ENCODE measurements at places on chromosomes 16 and 17. TPM values are rescaled to one million over a fixed set of nuclear protein-coding genes. Genes with fewer than 3 reads are reported as not detected.
A peak's percentile ranks its signal among the peaks of the same experiment; 100 is the strongest.

The RHBDL3 gene
- total RNA-seq, result 1.1 TPM

The PYDC1 gene
- not detected for total RNA-seq

The VTN gene
- 2.1 TPM for total RNA-seq

The FOXN1 gene
- not detected for total RNA-seq

The SALL1 gene
- 0.98 TPM for total RNA-seq

The ZFPM1 gene
- total RNA-seq, result 3.9 TPM

The KAT8 gene
- 67.3 TPM for total RNA-seq

The KRT40 gene
- total RNA-seq, result not detected

The CD19 gene
- 1.4 TPM for total RNA-seq

The KRT28 gene
- not detected for total RNA-seq

- no peak for DNase-seq
Observed at GRCh38 chr16:85541980-85542900, 70.9 kb upstream of the GSE1 start.

- DNase-seq, result no peak
Observed at GRCh38 chr17:77264617-77265230, 124.0 kb downstream of the SEC14L1 start.

- no peak for DNase-seq
Observed at GRCh38 chr16:85092309-85092708, 20.0 kb downstream of the CIBAR2 start.

- DNase-seq, result no peak
Observed at GRCh38 chr17:63293323-63294075, 152.6 kb downstream of the CYB561 start.

DNA sequence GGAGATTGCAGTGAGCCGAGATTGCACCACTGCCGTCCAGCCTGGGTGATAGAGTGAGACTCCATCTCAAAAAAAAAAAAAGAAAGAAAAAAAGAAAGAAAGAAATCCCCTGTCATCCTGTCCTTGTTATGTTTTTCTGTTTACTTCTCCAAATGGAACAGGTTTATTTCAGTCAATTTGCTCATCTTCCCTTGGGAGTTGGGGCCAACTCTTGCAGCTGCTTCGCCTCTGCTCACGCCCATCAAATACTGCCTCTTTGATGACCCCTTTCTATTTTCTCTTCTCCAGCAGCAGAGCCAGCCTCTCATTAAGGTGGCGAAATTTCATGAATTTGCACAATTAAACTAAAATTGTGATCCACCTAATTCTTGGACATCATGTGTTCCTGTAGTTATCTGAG, 173.4 kb downstream of the ZNF18 start:
- DNase-seq, result no peak

DNA sequence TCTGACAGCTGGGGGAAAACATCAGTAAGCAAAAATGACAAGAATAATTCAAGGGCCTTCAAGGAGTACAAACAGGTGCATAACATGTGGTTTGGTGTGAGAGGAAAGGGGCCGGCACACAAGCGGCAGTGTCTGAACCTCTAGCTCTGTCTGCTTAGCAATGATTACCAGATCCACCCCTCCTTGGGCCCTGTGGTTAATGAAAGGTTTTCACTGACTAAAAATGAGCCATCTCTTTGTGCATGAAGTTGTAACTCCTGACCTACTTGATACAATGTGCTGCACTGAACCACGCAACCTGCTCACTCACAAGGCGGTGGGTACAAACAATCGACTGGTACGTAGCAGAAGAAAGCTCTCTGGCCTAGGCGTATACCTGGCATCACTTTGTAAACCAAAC, 15.1 kb downstream of the FAM117A start:
- DNase-seq, result no peak

GRCh38 chr16:22369221-22369811, 5.1 kb downstream of the CDR2 start:
- no peak for DNase-seq

DNA sequence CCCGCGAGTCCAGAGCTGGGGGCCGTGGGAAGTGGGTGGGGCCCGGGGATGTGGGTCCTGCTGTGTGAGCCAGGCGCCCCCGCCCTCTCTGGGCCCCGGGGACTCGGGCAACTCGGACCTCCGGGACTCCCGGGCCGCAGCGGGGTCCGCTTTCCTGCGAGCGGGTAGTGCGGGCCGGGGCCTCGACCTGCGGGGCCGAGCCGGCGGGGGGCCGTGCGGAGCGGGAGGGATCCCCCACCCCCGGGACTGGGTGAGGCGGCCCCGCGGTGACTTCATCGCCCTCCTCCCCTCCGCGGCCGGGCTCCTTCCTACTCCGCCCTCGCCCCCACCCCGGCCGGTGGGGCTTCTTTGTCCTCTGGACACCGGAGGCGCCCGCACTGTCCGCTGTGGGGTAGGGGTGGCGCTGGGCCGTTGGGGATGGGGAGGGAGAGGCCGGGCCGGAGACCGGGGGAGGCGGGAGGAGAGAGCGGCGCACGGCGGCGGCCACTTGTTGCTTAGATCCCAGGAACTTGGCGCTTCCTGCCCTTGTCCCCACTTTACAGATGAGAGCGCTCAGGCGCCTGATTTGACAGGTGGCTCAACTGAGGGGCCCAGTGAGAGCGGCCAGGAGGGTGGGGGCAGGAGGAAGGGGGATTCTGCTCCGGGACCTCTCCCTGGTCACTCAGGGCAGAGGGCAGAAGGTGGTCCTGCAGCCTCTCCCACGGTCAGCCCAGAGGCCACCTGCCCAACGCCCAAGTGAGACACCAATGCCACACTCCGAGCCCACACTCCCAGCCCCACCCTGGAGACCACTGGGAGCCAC, 874 bp downstream of the CMTM3 start:
- DNase-seq, result peak; percentile 75

- no peak for DNase-seq
Observed at GRCh38 chr16:86662195-86662594, 83.8 kb downstream of the FOXL1 start.

DNA sequence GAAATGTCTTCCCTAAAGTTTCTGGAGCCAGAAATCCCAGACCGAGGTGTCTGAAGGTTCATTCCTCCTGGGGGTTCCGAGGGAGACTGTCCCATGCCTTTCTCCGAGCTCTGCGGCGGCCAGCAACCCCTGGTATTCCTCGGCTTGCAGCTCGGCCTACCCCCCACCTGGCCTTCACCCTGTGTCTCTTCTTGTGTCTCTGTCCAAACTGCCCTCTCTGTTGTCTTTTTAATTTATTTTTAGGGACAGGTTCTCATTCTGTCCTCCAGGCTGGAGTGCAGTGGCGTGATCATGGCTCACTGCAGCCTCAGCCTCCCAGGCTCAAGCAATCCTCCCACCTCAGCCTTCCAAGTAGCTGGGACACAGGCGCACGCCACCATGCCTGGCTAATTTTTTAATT, 211.7 kb downstream of the SEC14L1 start:
- peak; percentile 55 for DNase-seq

DNA sequence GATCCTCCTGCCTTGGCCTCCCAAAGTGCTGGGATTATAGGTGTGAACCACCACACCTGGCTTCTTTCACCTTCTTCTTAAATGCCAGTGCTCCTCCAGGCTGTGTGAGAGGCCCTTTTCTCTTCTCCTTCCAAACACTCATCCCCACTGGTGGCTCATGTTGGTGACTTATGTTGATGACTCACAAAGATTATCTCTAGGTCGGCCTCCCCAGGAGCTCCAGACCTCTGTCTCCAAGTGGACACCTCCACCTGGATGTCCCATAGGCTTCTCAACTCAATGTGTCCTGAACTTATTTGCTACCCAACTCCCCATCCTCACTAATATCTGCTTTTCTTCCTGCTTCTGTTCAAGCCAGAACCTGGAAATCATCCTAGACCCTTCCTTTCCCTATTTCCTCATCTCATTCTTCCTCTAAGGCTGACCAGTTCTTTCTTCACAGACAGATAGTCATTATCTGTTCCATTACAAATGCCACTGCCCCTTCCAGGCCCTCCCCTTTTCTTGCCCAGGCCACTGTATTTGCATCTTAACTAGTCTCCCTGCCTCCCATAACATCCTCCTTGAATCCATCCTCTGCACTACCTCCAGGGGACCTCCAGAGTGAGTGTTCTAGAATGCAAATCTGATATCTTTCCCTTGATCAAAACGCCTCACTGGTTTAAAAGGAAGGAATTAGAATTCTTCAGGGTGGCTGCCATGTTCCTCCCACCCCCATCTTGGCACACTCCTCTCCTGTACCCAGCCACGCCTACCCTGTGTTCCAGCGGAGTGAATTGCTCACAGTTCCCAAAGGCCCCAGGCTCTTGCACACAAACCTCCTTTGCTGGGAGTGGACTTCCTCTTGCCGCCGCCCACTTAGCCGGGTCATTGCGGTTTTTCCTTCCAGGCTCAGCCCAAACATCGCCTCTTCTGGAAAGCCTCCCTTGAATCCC, 34.8 kb upstream of the FBXO47 start:
- DNase-seq, result peak; percentile 90

- DNase-seq, result no peak
Observed at GRCh38 chr17:35089586-35090296, 26.2 kb upstream of the RFFL start.

GRCh38 chr17:14222611-14223010, 14.1 kb downstream of the CDRT15 start:
- DNase-seq, result no peak

DNA sequence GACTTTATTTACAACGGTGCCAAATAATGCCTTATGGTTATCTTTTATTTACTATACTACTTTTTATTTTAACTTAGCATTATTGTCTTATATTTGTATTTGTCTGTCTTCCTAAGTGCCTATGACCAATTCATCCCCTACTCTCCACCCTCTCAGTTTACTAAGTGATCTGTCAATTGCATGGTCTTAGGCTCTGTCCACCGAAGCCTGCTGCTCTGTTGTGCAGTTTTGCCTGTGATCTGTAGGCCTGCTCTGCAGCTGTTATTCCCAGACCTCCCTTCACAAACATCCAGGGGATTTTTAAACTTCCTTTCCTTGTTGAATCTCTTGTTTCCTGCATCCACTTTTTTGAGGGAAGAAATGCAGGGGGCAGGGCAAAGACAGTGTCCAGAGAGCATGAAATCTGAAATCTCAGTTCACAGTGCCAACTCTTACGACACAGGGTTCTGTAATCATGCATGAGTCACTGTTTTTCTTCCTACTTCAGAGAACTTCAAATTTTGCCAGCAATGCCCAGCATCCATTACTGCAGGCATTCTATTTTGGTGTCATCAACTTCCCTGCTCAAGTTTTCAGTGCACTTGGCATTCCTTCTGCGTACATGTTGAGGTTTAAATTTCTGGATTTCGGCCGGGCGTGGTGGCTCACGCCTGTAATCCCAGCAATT, 11.4 kb downstream of the SLFN5 start:
- DNase-seq, result no peak

DNA sequence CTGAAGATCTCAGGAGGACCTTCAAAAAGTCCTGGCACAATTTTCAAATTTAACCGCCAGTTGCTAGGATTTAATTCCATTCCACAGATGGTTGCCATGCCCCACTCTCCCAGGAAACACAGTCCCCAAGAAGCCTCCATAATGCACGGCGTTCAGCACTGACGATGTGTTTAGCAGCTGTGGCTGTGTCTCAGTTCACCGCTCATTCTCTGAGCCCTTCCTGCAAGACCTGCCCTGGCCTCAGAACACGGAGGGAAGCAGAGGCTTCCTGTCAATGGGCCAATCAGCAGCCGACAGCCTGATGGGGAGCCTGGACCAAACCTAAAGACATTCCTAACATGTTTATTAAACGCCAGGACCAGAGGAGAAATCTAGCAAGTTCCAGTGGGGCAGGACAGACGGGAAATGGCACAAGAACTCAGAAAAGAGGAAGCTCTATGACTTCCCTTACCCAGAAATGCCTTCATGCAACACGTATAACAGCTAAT, 4.9 kb downstream of the MYLK3 start:
- no peak for DNase-seq

DNA sequence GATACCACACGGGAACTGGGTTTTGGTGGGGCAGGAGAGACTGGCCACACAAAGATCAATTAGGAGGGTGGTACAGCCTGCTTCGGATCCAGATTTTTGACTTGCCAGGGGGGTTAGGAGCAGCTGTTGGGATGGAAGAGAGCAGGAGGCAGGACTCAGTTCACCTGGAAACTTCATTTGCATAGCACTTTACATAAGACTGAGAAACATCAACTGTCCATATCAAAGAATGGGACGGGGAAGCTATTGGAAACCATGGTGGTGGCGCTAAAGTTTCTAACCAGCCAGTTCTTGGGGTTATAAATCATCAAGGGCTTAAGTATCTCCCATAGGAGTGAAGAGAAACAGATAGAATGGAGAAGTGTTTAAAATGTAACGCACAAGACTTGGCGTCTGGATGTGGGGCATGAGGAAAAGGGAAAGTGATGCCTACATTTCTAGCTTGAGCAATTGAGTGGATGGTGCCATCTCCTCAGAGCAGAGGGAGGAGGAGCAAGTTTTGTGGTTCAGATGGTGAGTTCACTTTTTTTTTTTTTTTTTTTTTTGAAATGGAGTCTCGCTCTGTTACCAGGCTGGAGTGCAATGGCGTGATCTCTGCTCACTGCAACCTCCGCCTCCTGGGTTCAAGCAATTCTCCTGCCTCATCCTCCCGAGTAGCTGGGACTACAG, 6.4 kb upstream of the SRCAP start:
- no peak for DNase-seq

GRCh38 chr17:75267153-75267410, 3.9 kb downstream of the MIF4GD start:
- DNase-seq, result no peak

DNA sequence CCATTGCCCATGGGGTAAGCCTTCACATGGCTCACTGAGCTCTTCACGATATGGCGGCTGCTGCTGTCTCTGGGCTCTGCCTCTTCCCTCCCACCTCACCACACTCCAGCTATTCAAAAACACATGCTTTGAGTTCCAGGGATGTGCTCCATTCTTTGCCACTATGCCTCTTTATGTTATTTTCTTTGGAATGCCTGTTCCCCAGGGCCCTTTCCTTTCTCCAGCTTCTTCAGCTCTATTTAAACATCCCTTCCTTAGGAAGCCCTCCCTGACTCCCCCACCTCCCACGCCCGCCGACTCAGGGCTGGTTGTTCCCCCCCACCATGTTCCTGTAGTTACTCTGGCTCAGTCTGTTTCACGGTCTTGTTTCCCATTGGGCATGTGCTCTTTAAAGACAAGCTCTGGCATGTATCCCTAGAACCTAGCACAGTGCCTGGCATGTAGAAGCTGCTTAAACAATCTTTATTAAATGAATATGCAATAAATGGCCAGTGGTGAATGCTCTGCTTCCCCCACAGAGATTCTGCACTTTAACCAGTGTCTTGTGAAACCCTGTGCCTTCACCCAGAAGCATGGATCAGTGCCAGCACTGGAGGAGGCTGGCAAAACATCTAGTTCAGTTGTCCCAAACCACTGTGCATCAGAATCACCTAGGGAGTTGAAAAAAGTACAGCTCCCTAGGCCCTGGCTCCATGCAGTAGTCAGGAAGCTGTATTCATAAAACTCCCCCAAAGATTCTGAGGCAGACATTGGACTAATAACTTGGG, 6.9 kb downstream of the MYCBPAP start:
- no peak for DNase-seq

DNA sequence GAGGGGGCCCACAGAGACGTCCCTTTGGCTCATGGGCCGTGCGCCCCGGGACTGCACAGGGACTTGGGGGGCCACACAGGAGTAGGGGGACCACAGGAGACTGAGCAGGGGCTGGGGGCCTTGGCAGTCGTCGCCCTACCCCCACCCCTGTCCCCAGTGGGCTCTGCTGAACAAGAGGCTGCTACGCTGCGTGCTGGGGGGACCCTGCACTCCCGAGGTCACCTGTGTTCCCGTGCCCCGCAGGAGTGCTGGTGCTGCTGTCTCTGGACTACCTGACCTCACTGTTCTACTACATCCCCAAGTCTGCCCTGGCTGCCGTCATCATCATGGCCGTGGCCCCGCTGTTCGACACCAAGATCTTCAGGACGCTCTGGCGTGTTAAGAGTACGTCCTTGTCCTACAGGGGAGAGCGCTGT, 14.4 kb upstream of the RNF213 start:
- no peak for DNase-seq

GRCh38 chr17:372157-373152, 19.8 kb upstream of the RPH3AL start:
- no peak for DNase-seq
